Activated naive CD4-positive, alpha-beta T cell treated with anti-CD3 and anti-CD28 coated beads for 36 hours (primary cell): ENCODE measurements at places on chromosomes 1 and 21.

DNA sequence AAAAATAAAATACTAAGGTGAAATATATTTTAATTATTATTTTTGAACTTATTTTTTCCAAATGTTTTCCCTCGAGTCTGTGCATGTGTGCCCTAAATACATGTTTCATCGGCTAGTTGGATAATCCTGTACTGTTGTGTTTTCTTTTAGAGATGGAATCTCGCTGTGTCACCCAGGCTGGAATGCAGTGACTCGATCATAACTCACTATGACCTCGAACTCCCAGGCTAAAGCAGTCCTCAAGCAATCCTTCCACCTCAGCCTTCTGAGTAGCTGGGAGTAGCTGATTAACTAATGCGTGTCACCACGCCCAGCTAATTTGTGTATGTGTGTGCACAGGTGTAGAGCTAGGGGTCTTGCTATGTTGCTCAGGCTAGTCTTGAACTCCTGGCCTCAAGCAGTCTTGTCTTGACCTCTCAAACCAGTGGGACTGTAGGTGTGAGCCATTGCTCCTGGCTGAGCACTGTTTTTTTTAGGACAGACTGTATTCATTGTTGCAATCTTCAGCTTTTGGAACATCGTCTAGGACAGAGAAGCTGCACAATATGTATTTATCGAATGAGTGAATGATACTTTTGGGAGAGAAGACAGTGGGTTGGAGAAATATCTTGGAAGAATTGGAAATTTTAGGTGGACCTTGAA, 4.8 kb upstream of the TMCO1 start:
- peaks cover 21% of the 10 kb centered on the region for H3K36me3 ChIP-seq
- no peak for DNase-seq
- no peak overlapping the region for H3K4me3 ChIP-seq
- H3K27ac ChIP-seq: no peak overlapping the region

GRCh38 chr21:39840373-39841097, 26.7 kb upstream of the PCP4 start:
- H3K36me3 ChIP-seq: no peaks in the 10 kb centered on the region
- H3K4me1 ChIP-seq: no peaks in the 10 kb centered on the region
- no peaks in the 10 kb centered on the region for H3K27me3 ChIP-seq
- no peak overlapping the region for H3K4me3 ChIP-seq
- DNase-seq: no peak

DNA sequence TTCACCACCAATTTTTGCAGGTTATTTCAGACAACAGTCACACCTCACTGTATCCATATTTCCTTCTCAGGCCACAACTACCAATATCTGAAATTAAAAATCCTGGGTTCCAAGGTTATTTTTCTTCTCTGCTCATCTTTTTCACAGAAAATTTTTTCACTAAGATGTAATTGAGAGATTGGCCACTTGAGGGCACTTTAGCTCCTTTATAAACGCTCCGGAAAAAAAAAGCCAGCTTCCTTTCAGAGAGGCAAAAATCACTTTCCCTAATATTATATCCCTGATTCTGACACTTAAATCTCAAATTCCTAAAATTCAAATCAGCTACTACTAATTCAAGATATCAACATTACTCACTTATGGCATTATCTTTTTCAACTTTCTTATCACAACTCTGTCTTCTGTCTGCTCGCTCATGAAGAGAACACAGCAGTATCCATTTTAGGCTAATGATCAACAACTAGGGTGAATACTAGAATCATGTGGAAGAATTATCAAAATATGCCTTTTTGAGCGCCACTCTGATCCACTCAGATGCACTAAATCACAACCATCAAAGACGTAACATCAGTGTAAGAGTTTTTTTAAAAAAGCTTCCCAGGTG, 101.4 kb upstream of the RGS1 start:
- no peak for DNase-seq
- H3K27me3 ChIP-seq: peaks cover 9% of the 10 kb centered on the region
- no peaks in the 10 kb centered on the region for H3K4me1 ChIP-seq
- no peak overlapping the region for H3K4me3 ChIP-seq
- no peak overlapping the region for H3K27ac ChIP-seq

GRCh38 chr1:87219626-87220025, 109.1 kb upstream of the LMO4 start:
- no peaks in the 10 kb centered on the region for H3K36me3 ChIP-seq
- peaks cover 5% of the 10 kb centered on the region for H3K27me3 ChIP-seq

DNA sequence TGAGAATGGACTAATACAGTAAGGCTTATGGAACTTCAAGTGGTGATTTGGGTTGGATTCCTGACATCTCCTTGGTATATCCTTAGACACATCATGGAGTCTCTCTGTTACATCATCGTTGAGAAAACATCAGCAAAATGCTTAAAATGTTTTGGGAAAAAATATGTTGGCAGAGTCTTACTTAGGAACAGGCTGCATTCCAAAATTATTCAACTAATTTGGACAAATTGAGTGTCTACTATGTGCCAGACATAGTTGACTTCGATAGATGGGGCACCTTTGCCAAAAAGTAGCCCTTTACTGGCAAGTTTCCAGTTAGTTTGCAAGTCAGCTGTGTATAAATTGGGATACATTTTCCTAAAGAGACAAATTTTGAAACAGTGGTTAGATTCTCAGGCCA, 253.4 kb upstream of the ST6GALNAC5 start:
- no peaks in the 10 kb centered on the region for H3K27me3 ChIP-seq
- H3K27ac ChIP-seq: no peak overlapping the region
- no peaks in the 10 kb centered on the region for H3K4me1 ChIP-seq
- no peaks in the 10 kb centered on the region for H3K36me3 ChIP-seq
- DNase-seq: no peak
- no peak overlapping the region for H3K4me3 ChIP-seq

DNA sequence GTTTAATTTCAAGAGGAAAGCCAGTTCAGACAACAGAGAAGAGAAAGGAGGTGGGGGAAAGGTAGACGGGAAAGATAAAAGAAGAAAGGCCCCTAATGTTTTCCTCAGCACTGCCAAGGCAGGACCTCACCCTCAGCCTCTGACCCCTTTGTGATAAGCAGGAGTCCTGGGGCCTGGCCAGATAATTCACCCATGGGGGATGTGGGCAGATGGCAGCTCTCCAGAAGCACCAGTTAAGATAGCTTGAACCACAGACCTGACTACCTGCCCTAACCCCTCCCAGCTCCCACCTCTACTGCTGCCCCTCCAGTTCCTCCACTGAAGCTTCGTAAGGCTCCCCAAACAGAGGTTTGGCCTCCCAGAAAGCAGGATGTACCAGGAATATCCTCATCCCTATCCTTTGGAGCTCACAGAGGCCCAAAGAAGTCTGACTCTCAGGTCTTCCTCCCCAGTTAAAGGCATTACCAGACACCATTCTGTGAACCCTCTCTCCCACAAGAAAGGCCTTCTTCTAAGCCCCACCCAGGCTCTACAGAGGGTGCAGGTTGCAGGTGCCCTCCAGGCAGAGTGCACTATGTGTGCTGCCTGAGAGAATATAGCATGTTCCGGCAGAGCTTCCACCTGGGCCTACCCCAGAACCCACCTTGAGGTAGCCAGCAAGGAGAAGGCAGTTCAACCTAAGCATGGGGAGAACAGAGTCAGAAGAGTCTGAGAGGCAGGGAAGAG, 9.2 kb upstream of the SNAPIN start:
- peaks cover 44% of the 10 kb centered on the region for H3K4me1 ChIP-seq
- peak overlapping the region; percentile 57 for H3K27ac ChIP-seq
- DNase-seq: no peak

DNA sequence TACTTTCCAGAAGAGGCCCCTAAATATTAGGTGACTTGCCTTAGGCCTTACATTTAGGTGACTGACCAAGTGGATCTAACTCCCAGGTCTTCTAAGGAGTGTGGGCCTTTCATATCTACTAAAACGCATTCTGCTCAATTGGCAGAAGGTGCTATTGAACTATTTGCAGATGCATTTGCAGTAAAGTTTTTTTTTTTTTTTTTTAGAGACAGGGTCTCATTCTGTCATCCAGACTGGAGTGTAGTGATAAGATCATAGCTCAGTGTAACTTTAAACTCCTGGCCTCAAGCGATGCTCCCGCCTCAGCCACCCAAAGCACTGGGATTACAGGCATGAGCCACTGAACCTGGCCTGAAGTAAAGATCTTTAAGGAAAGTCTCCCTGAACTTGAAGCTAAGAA, 13.0 kb upstream of the ACBD6 start:
- peaks cover 3% of the 10 kb centered on the region for H3K4me1 ChIP-seq
- H3K4me3 ChIP-seq: no peak overlapping the region
- no peak overlapping the region for H3K27ac ChIP-seq
- no peaks in the 10 kb centered on the region for H3K36me3 ChIP-seq

DNA sequence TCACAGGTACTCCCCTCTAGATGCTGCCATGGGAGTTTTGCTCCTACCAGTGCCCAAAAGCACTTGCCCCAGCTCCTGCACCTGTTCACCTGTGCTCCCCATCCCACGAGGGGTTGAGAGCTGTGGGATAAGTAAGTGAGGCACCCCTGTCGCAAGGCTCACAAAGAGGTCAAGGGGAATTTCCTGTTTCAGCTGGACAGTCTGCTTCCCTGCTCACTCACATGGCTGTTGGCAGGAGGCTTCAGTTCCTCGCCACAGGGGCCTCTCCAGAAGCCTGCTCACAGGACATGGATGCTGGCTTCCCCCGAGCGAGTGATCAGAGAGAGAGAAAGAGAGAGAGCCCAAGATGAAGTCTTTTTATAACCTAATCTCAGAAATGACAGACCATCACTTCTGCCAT, 8.7 kb upstream of the NCMAP start:
- H3K4me3 ChIP-seq: no peak overlapping the region
- no peak for DNase-seq
- H3K4me1 ChIP-seq: peaks cover 25% of the 10 kb centered on the region
- no peaks in the 10 kb centered on the region for H3K36me3 ChIP-seq
- H3K27me3 ChIP-seq: no peaks in the 10 kb centered on the region
- H3K27ac ChIP-seq: no peak overlapping the region

DNA sequence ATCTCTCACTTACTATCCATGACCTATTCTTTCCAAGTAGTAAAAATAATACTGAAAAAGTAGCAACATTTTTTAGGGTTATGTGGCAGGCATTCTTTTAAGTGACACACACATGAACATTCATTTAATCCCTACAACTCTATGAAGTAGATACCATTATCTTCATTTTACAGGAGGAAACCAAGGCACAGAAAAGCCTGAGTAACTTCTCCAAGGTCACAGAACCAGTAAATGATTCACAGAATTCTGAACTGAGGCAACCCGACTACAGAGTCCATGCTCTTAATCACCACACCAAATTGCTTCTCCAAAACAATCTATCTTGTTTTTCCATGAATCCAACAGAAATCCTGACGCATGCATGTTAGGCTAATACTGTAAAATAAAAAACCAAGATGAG, 17.5 kb downstream of the FUBP1 start:
- H3K4me3 ChIP-seq: no peak overlapping the region
- H3K27me3 ChIP-seq: no peaks in the 10 kb centered on the region
- DNase-seq: no peak
- peaks cover 38% of the 10 kb centered on the region for H3K4me1 ChIP-seq
- peak overlapping the region; percentile 51 for H3K27ac ChIP-seq
- peaks cover 60% of the 10 kb centered on the region for H3K36me3 ChIP-seq

DNA sequence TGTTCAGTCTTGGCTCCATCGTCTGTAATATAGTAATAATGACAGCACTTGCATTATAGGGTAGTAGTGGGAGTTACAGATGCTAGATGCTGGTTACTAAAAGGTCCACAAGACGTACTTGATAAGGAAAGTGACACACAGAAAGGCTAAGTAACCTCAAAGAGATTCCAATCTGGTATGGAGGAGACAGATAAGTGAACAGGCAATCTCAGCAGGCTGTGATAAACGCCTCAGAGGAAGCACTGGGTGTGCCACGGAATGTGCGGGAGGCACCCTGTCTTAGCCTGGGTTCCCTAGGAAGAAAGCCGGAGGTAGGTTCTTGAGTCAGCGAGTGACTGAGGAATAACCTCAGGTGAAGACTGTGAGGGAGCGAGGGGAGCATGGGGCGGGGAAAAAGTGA, 4.6 kb upstream of the CTPS1 start:
- no peaks in the 10 kb centered on the region for H3K27me3 ChIP-seq
- no peak for DNase-seq
- peaks cover 3% of the 10 kb centered on the region for H3K4me1 ChIP-seq

DNA sequence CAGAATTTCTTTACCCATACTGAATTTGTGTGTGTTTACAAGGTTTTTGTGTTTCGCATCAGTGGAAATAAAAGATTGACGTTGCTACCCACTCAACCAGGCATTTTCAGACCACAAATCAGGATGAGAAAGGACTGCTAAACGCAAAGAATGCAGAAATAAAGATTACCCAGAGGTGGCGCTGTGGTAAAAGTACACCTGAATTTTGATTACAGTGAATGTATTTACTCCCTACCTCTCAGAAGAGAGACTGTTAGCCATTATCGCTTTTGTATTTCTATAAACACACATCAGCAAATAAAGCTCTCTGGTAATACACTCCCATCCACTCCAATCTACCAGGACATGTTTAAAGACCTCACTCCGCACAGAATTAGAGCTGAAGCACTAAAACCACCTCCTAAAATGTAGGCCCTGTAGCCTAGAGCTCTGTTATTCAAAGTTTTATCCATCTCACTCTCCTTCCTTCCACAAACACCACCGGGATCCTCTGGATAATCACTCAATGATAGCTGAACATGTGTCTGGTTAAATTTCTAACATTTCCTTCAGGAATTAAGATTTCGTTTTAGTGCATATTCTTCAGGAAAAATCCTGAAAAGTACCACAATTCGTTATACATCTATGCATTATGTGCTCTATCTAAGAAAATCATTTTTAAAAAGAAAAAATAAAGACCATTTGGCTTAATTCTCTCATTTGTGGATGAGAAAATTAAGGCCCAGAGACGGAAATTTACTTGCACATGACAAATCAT, 2.5 kb upstream of the LMO4 start:
- no peaks in the 10 kb centered on the region for H3K36me3 ChIP-seq
- peak; percentile 68 for DNase-seq
- peaks cover 7% of the 10 kb centered on the region for H3K27me3 ChIP-seq

GRCh38 chr1:202280595-202280994, 61.1 kb downstream of the UBE2T start:
- H3K27me3 ChIP-seq: peaks cover 2% of the 10 kb centered on the region
- peaks cover 12% of the 10 kb centered on the region for H3K4me1 ChIP-seq
- no peaks in the 10 kb centered on the region for H3K36me3 ChIP-seq

- no peaks in the 10 kb centered on the region for H3K27me3 ChIP-seq
- no peak overlapping the region for H3K27ac ChIP-seq
- H3K4me3 ChIP-seq: no peak overlapping the region
- H3K36me3 ChIP-seq: peaks cover 36% of the 10 kb centered on the region
These were observed 35.2 kb downstream of the SCYL3 start for GRCh38 chr1:169858467-169858866.

GRCh38 chr1:214184992-214185391, 96.0 kb upstream of the SMYD2 start:
- H3K4me3 ChIP-seq: no peak overlapping the region
- H3K36me3 ChIP-seq: no peaks in the 10 kb centered on the region
- no peak overlapping the region for H3K27ac ChIP-seq
- H3K27me3 ChIP-seq: peaks cover 55% of the 10 kb centered on the region
- DNase-seq: no peak

GRCh38 chr1:113918243-113918642, 10.9 kb upstream of the HIPK1 start:
- H3K4me3 ChIP-seq: no peak overlapping the region
- H3K27me3 ChIP-seq: peaks cover 2% of the 10 kb centered on the region
- no peak for DNase-seq
- no peak overlapping the region for H3K27ac ChIP-seq
- peaks cover 7% of the 10 kb centered on the region for H3K4me1 ChIP-seq
- H3K36me3 ChIP-seq: peaks cover 7% of the 10 kb centered on the region

GRCh38 chr1:45656573-45657226, 29.6 kb downstream of the GPBP1L1 start:
- H3K27me3 ChIP-seq: no peaks in the 10 kb centered on the region
- H3K27ac ChIP-seq: no peak overlapping the region
- peaks cover 26% of the 10 kb centered on the region for H3K36me3 ChIP-seq
- peaks cover 10% of the 10 kb centered on the region for H3K4me1 ChIP-seq
